Fibroblast of the aortic adventitia (primary cell): ENCODE measurements at places on chromosomes 1 and 21.
A peak's percentile ranks its signal among the peaks of the same experiment; 100 is the strongest.

DNA sequence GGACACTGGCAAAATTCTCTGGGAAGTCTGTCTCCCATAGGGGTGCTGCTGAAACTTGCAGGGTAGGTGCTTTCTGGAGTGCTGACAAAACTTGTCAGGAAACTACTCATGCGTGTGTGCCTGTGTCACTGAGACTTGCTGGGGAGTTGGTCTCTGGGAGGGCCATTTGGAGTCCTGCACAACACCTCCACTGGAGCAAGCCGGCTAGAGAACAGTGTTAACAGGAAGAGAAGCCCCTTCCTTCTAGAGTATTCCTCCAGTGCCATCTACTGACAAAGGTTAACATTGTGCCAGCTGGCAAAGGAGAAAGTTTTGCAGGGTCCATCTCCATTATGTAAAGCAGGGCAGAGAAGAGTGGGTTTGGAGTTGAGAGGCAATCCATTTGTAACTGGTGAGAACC lies 30.0 kb downstream of the ZMYM4 start:
- peak; percentile 63 for DNase-seq

DNA sequence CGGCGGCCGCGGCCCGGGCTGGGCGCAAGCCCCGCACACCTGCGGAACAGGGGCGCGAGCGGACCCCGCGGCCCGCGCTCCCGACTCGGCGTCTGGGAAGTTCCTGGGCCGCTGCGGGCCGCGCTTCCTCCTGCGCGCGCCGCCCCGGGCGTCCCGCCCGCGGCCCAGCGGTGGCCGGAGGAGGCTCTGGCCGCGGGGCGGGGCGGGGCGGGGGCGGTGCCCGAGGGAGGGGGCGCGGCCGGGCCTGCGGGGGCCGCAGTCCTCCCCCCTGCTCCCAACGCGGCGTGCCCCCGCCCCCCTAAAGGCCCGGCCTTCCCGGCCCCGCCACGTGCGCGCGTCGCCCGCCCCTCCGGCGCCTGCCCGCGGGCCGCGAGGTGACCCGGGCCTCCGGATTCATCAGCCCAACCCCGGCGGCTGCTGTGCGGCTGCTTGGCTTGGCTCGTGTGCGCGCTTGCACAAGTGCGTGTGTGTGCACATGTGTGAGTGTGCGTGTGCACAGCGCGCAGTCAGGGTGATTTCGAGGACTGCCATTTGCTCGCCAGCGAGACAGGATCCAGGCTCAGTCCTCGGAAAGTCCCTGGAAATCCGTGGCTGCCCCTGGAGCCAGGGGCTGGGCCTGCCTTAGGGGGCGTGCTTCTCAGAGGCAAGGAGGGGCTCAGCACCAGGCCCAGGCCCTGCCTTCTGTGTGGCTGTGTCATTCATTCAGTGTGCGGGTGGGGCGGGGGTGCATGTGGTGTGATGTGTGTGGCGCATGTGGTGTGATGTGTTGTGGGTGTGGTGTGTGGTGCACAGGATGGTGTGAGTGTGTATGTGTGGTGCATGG lies at the start of gene C2CD2:
C2CD2 (minus strand) TSS at position 188 of the 823 bp plus-strand sequence. CDS start 370 bp downstream, outside the sequence.
- DNase-seq: peak; percentile 57

DNA sequence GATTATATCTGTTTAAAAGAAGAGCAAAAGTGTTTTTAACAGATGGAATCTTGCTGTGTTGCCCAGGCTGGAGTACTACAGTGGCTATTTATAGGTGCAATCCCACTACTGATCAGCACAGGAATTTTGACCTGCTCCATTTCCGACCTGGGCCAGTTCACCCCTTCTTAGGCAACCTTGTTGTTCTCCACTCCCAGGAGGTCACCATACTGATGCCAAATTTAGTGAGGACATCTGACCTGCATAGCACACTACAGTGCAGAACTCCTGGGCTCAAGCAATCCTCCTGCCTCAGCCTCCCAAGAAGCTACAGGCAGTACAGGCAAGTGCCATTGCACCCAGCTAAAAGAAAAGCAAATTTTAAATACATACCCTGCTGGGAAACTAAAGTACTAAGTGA lies 11.3 kb upstream of the NUP210L start:
- no peak for DNase-seq

DNA sequence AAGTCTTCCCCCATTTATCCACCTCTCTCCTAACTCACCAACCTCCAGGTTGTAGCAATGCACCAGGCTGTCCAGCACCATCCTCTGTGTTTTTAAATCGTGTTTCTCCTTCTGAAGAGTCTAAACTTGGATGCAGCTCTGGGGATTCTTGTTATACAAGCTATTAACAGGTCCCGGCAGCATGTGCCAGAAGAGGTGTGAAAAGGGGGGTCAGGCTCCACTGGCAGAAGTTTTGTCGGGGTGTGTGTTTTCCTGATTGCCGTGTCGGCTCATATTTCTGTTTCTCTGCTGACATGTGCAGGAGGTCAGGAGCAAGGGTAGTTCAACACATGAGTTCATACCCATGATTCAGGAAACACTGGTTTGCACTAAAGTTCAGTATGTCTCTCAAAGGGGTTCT lies 658.6 kb upstream of the CAMK1G start:
- DNase-seq: no peak

- no peak for DNase-seq
These were observed 15.3 kb downstream of the CD2 start for GRCh38 chr1:116769561-116769977.

GRCh38 chr1:162994921-162995320 lies 74.2 kb upstream of the RGS4 start:
- DNase-seq: peak; percentile 60

GRCh38 chr1:220325306-220325995 lies 53.2 kb upstream of the RAB3GAP2 start:
- DNase-seq: no peak

GRCh38 chr1:18154430-18155194 lies 47.0 kb downstream of the IGSF21 start:
- DNase-seq: no peak

- DNase-seq: no peak
These were observed 4.1 kb upstream of the TMEM81 start for GRCh38 chr1:205088341-205088740.

GRCh38 chr1:173176246-173176645 lies 30.9 kb downstream of the TNFSF4 start:
- no peak for DNase-seq

GRCh38 chr1:49622877-49623276 lies 400.9 kb downstream of the AGBL4 start:
- DNase-seq: no peak

- DNase-seq: peak; percentile 32
These were observed 153.2 kb downstream of the TGFB2 start for GRCh38 chr1:218498056-218498938.

DNA sequence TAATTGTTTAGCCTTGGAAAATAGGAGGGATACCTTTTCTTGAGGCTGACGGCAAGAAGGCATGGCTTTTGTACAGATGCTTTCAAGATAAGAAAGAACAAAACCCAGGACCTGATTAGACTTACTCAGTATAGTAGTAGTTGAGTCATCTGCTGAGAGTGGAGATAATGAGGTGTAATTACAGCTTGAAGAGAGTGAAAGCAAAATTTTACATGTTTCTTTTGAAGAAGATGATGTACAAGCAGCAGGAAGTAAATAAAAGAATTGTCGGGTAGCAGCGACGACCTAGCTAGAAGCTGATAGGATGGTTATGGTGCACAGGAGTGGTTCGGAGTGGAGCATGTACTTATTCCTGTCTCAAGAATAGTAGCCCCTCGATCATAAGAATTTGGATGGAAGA lies 6.6 kb downstream of the ANGPTL1 start:
- no peak for DNase-seq

DNA sequence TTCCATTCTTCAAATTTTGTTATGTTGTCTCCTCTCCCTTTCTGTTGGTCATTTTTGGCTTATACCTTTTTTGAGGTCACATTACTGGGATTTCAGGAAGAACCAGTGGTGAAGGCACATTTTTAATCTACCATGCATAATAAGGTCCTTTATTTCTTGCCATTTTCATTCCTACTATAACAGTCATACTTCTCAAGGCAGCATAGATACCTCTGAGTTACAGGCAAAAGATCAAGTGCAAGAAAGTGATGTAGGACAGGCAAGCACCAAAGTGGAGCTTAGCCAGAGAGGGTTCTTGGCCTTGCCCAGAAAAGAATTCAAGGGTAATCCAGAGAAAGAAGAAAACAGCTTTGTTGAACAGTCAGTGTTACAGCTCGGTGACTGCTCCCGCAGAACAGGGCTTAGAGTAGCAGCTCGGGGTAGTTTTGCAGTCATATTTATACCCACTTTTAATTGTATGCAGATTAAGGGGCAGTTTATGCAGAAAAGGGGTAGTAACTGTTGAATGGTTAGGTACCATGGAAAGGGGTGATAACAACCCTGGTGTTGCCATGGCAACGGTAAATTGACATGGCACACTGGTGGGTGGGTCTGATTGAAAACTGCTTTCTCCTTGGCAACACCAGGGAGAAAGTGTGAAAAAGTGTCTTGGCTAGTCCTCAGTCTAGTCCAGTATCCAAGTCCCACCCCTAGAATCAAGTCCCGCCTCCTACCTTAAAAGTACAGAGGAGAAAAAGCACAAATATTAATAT lies 39.6 kb upstream of the DOCK7 start:
- peak; percentile 41 for DNase-seq

GRCh38 chr1:108208724-108209446 lies 8.7 kb upstream of the SLC25A24 start:
- DNase-seq: no peak

- peak; percentile 35 for DNase-seq
These were observed at the start of gene AGO4 for GRCh38 chr1:35807614-35808449. Gene AGO4, plus strand, starts transcription at chr1:35808016. Its CDS starts 401 bp downstream, at chr1:35808417.

DNA sequence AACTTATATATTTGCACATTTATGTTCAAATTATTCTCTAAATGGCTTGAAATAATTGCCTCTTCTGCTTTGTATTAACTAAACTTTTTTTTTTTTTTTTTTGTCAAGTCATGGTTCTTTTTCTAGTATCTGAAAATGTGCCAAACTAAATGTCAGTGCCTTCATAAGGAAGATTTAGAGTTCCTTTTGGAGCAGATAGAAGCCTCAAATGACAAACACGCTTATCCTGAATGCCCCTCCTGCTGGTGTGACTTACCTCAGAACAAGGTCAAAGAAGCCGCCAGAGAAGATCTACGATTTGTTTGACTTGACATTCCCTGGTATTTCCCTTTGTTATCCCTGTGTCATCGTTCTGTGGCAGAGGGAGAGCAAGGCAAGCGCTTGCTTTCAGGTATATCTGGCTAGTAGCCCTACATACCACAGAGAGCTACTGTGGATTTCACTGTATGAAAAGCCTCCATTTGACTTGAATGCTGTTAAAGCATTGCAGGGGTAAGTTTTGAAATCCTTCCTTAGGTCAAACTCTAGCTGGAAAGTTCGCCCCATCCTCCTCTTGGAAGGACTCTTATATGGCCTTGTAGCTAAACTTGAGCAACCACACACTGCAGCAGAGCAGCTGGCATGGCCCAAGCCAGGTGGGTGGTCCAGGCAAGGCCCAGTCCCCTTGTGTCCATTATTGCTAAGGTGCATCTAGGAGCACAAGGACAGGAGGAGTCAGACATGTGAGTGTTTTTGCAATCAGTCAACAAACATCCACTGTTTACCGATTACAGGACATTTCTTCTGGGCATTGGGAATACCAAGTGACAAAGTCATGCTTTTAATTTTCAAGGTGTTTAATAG lies 285.4 kb upstream of the USP25 start:
- no peak for DNase-seq

- DNase-seq: no peak
These were observed 46.8 kb downstream of the PRAMEF20 start for GRCh38 chr1:13456904-13457532.
